ENCODE measurements at places on chromosomes 5 and 9. TPM values are rescaled to one million over a fixed set of nuclear protein-coding genes. Genes with fewer than 3 reads are reported as not detected.

- H3K27me3 ChIP-seq = no peaks in the 10 kb centered on the region
- no peak for DNase-seq
- H3K36me3 ChIP-seq = no peaks in the 10 kb centered on the region
- no peak overlapping the region for H3K4me3 ChIP-seq
- H3K27ac ChIP-seq = no peak overlapping the region
These were observed 207.9 kb upstream of the EFNA5 start for GRCh38 chr5:107878661-107879060.

PCAT7 gene
- 0.24 TPM for total RNA-seq

- H3K27me3 ChIP-seq = no peaks in the 10 kb centered on the region
- H3K4me1 ChIP-seq = no peaks in the 10 kb centered on the region
- H3K4me3 ChIP-seq = no peak overlapping the region
These were observed 80.9 kb downstream of the BARX1 start for GRCh38 chr9:93874242-93874641.

- H3K27me3 ChIP-seq = no peaks in the 10 kb centered on the region
- H3K4me1 ChIP-seq = peaks cover 22% of the 10 kb centered on the region
- peaks cover 4% of the 10 kb centered on the region for H3K36me3 ChIP-seq
- H3K4me3 ChIP-seq = no peak overlapping the region
These were observed 17.2 kb upstream of the DPM2 start for GRCh38 chr9:127954831-127955293.

- H3K4me3 ChIP-seq = no peak overlapping the region
- H3K4me1 ChIP-seq = peaks cover 4% of the 10 kb centered on the region
- no peak overlapping the region for H3K27ac ChIP-seq
- H3K36me3 ChIP-seq = no peaks in the 10 kb centered on the region
These were observed 96.9 kb downstream of the OLFM1 start for GRCh38 chr9:135184181-135185053.

- H3K36me3 ChIP-seq = no peaks in the 10 kb centered on the region
- no peak overlapping the region for H3K4me3 ChIP-seq
- DNase-seq = no peak
- no peaks in the 10 kb centered on the region for H3K27me3 ChIP-seq
- H3K4me1 ChIP-seq = no peaks in the 10 kb centered on the region
- no peak overlapping the region for H3K27ac ChIP-seq
These were observed 60.4 kb upstream of the ERCC6L2 start for GRCh38 chr9:95815133-95815532.

TSSK1B gene
- total RNA-seq = not detected

GABRA6 gene
- not detected for total RNA-seq

GRCh38 chr5:126869005-126869451, 92.1 kb downstream of the LMNB1 start:
- H3K27me3 ChIP-seq = no peaks in the 10 kb centered on the region
- DNase-seq = peak; percentile 86
- no peak overlapping the region for H3K4me3 ChIP-seq
- no peaks in the 10 kb centered on the region for H3K36me3 ChIP-seq
- H3K27ac ChIP-seq = no peak overlapping the region
- H3K4me1 ChIP-seq = peaks cover 3% of the 10 kb centered on the region

DNA sequence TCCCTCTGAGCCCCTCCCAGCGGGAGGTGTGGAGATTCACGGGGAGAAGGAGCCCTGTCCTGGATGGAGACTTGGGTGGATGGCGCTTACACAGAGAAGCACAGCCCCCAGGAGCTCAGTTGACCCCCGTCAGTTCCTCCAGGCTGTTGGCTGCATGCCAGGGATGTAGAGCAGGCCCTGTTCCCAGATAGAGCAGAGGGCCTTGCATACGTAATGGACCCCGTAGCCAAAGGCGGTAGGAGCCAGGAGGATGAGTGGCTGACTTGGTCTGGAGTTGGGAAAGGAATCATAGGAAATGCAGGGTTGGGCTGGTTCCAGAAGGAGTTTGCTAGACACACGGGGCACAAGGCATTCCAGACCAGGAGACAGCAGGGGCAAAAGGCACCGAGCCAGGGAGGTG, 2.5 kb downstream of the PMPCA start:
- peaks cover 20% of the 10 kb centered on the region for H3K4me1 ChIP-seq
- no peak overlapping the region for H3K4me3 ChIP-seq
- H3K36me3 ChIP-seq = peaks cover 41% of the 10 kb centered on the region
- no peaks in the 10 kb centered on the region for H3K27me3 ChIP-seq

GRCh38 chr9:36082931-36083330, 46.2 kb downstream of the RECK start:
- no peak for DNase-seq
- H3K27ac ChIP-seq = no peak overlapping the region

DNA sequence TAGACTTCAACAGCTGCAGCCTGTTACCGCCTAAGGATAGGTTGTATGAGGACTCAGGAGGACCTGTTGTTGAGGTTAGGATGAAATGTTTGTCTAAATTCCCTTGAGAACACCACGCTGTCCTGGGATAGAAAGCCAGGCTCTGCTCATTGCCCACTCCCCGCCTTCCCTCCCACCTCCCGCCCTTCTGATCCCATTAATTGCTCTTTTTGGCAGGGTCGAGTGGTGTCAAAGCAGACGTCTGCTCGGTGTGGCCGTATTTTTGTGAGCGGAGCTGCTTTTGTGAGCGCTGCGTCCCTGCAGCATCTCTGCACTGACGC, 62.3 kb downstream of the SPATA31C2 start:
- no peaks in the 10 kb centered on the region for H3K27me3 ChIP-seq
- peak overlapping the region; percentile 74 for H3K27ac ChIP-seq
- no peaks in the 10 kb centered on the region for H3K36me3 ChIP-seq
- H3K4me3 ChIP-seq = no peak overlapping the region
- H3K4me1 ChIP-seq = peaks cover 17% of the 10 kb centered on the region

DNA sequence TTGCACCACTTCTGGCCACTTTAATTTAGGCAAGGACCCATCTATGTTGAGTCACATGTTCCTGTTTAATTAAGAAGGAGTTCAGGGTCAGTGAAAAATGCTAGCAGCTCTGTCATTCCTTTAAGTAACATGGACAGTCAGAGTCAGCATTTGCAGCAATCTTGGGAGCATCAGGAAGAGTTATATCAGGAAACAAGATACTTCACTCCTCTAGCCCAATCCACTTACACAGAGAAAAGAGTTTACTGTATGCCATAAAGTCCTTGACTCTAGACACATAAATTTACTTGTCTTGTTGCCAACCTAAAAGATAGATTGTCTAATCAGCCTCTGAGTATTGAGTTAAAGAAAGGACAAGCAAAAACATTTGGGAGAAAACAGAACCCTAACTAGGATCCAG, 266.7 kb downstream of the PJA2 start:
- no peak overlapping the region for H3K27ac ChIP-seq
- DNase-seq = no peak
- no peaks in the 10 kb centered on the region for H3K36me3 ChIP-seq
- no peaks in the 10 kb centered on the region for H3K27me3 ChIP-seq

- H3K36me3 ChIP-seq = no peaks in the 10 kb centered on the region
- H3K27ac ChIP-seq = no peak overlapping the region
- H3K4me3 ChIP-seq = no peak overlapping the region
These were observed 330.7 kb downstream of the PDE4D start for GRCh38 chr5:59562756-59563389.

GRCh38 chr5:123223921-123224320, 134.9 kb downstream of the PRDM6 start:
- DNase-seq = no peak
- no peak overlapping the region for H3K4me3 ChIP-seq
- H3K27me3 ChIP-seq = no peaks in the 10 kb centered on the region
- no peaks in the 10 kb centered on the region for H3K4me1 ChIP-seq

Measured in upper lobe of left lung (tissue), 6 donors.